ENCODE measurements at places on chromosomes 6 and 20.

DNA sequence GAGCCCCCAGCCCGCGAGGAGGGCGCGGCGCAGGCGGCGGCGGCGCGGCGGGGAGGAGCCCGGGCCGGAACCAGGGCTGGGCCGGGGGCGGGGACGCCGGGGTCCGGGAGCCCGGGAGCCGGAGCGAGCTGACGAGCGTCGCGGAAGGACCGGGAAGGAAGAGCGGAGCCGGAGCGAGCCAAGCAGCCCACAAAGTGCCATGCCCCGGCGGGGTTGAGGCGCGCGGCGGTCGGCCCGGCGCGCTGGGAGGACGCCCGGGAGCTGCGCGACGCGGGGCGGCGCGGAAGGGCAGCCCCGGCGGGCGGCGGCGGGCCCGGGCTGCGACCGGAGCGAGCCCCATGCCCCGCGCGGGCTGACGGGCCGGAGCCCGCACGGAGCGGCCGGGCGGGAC is 289 bp downstream of the FOXP4 start:
- H3K27ac ChIP-seq, result no peak overlapping the region
- peaks cover 21% of the 10 kb centered on the region for H3K4me1 ChIP-seq
- H3K36me3 ChIP-seq, result no peaks in the 10 kb centered on the region

DNA sequence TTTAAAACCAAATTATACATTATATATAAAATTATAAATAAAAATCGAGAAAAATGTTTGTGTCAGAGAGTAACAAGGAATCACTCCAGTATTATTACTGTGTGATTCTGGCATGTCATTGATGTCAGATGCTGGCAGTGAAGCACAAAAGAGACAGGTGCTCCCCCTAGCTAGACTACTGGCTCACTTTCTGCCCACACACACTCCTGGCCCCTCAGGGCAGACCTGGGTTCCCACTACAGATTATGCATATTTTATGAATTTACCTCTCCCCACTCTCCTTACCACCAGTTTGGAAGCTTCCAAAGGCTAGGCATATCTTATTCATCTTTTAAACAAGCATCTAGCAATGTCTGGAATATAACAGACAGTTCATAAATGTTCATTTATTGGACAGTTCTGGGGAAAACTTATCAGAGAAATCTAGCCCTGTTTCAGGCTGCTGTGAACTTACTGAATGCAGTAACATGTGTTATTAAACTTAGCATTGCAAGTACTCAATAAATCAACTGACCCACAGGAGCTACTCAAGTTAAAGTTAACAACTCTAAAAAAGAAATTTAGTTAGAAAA is 12.8 kb downstream of the SNX3 start:
- DNase-seq, result no peak
- H3K36me3 ChIP-seq, result no peaks in the 10 kb centered on the region
- H3K4me1 ChIP-seq, result peaks cover 12% of the 10 kb centered on the region
- no peaks in the 10 kb centered on the region for H3K27me3 ChIP-seq

DNA sequence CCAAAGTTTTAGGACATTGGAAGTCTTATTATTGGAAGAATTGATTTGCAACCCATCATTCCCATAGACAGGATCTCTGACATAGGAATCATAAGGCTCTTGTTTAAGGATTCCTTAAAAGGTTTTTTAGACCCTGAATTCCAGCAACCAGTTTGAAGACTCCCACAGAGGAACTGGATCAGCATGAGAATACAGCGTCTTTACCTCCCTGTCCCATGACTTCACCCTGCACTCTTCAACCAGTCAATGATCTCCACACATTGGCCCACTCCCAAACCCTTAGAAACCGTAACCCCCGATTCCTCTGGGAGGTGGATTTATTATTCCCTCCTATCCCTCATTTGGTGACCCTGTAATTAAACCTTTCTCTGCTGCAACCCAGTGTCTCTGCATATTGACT is 150.7 kb upstream of the PLCB4 start:
- H3K27ac ChIP-seq, result no peak overlapping the region
- H3K4me1 ChIP-seq, result no peaks in the 10 kb centered on the region
- H3K36me3 ChIP-seq, result no peaks in the 10 kb centered on the region
- no peak for DNase-seq
- no peaks in the 10 kb centered on the region for H3K27me3 ChIP-seq

DNA sequence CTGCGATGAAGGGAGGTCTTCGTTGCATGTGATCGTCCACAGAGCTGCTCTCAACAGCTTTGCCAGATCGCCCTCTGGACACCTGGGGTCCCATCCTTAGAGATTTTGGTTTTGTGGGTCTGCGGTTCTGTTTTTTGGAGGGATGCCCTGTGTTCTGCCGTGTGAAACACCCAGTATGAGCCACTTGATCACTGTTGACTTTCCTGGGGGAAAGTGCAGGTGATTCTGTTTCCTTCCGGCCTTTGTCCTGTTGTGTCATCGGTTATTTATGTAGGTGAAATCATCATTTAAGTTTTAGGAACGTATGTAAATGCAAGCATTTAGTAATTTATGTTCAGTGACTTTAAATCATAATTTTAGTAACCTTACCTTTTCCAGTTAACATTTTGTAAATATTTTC is 56.4 kb upstream of the SLC22A1 start:
- no peaks in the 10 kb centered on the region for H3K4me1 ChIP-seq
- DNase-seq, result no peak
- no peak overlapping the region for H3K27ac ChIP-seq
- no peaks in the 10 kb centered on the region for H3K36me3 ChIP-seq
- H3K27me3 ChIP-seq, result no peaks in the 10 kb centered on the region
- H3K4me3 ChIP-seq, result no peak overlapping the region

Measured in testis (tissue), 5 donors.